ENCODE measurements at places on chromosomes 11 and 22. TPM values are rescaled to one million over a fixed set of nuclear protein-coding genes. Genes with fewer than 3 reads are reported as not detected.
A peak's percentile ranks its signal among the peaks of the same experiment; 100 is the strongest.

GRCh38 chr11:78429209-78429608 lies 11.6 kb upstream of the GAB2 start:
- DNase-seq: no peak

DNA sequence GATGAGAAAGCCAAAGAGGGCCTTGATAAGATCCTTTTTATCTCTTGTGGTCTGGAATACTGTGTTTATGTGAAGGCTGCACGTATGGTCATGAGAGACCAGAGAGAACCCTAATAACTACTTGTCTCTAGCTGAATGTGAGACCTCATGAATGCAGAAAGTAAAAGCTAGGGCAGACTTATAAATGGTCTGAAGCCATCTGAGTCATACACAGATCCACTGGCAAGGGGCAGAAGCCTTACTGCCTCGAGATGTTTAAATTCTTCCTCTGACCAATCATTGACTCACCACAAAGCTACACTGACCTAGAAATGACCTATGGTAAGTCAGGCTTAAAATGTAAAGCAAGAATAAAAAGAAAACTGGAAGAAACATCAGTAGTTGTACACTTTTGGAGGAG lies 22.7 kb upstream of the OR4B1 start:
- no peak for DNase-seq

- DNase-seq: no peak
Observed at GRCh38 chr11:36598051-36598450, at the start of gene RAG2. TSS of gene RAG2 (minus strand) at chr11:36598236. CDS start at chr11:36594168, 4,068 bp downstream.

The KIRREL3 gene
- total RNA-seq: not detected

GRCh38 chr11:71300187-71300586 lies 47.8 kb upstream of the SHANK2 start:
- no peak for DNase-seq

- DNase-seq: no peak
Observed at GRCh38 chr11:45083544-45084087, 62.8 kb upstream of the PRDM11 start.

- DNase-seq: peak; percentile 53
Observed at GRCh38 chr11:128692753-128693415, 988 bp upstream of the FLI1 start.

DNA sequence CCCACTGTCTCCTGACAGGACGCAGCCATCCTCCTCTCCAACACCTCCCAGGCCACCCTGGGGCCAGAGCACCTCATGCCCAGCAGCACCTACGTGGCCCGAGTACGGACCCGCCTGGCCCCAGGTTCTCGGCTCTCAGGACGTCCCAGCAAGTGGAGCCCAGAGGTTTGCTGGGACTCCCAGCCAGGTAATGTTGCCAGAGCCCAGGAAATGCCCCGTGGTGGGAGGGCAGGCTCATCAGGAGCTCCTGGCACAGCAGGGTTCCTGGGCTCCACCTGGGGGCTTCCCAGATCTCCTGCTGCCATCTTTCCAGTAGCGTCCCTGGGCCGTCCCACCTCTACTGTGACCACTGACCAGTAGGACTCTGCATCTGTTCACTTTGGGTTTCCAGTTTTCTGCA lies 16.2 kb downstream of the CSF2RB start:
- no peak for DNase-seq

DNA sequence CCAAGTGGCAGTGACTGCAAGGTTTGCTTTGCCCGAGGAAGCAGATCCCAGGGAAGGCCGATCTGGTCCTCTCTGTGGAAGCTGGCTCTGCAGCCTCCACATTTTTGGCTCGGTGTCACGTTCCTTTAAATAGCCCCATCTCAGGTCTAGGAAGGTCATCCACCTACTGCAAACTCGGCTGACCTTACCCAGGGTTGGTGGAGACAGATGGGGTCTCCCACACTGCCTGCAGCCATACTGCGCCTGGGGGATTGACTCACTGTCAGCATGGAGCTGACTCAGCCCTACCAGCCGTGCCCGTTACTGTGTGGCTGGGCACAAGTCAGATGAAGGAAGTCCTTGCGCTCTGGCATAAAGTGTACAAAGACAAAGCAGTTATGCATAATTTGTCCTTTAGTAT lies 16.9 kb downstream of the CDPF1 start:
- DNase-seq: peak; percentile 51

GRCh38 chr11:87908086-87908485 lies 267.2 kb downstream of the RAB38 start:
- DNase-seq: no peak

The WT1 gene
- under 0.01 TPM for total RNA-seq

- no peak for DNase-seq
Observed at GRCh38 chr11:91625495-91625894, 599.1 kb upstream of the FAT3 start.

- no peak for DNase-seq
Observed at GRCh38 chr22:31635638-31636306, 26.2 kb downstream of the PISD start.

DNA sequence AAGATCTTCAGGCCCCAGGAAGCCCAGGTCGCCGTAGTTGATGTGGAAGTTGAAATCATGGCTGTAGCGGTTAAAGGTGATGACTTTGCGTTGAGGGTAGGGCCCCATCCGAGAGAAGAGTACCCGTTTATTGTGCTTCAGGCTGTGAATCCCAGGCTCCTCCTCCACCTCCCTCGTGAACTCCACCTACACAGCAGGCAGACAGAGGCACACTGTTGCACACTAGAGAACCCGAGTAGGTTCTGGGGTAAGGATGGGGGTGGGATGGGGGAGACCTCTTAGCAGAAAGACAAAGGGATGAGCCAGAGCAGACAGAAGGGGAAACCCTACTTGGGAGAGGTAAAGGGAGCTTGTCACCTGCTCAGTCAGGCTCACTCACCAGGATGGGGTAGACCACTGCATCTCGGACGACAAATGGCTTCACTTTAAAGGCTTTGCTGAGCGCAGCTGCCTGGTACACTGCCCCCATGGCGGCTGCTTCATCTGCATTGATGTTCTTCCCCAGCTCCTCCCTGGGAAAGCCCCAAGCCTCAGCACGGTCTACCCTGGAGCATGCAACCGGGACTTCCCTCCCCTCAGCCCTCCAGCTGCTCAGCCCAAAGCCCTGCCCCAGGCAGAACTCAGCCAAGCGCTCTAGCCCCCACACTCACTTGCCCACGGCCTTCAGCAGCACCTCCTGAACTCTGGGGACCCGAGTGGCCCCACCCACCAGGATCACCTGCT lies 5.4 kb downstream of the HYOU1 start:
- no peak for DNase-seq

DNA sequence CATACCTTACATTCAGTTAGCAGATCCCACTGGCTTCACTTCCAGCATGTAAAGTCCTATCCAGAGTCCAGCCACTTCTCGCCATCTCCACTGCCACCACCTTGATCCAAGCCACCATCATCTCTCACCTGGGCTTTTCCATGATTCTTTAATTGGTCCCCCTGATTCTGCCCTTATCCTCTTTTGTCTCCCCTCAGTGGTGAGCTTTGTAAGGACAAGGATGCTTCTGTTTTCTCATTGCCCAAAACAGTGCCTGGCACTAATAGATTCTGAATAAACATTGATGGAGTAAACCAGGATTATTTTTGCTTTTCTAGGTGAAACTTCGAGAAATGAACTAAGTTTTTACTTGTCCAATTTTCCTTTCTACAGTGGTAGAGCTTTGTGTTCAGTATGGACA lies 4.4 kb downstream of the POLA2 start:
- DNase-seq: no peak

DNA sequence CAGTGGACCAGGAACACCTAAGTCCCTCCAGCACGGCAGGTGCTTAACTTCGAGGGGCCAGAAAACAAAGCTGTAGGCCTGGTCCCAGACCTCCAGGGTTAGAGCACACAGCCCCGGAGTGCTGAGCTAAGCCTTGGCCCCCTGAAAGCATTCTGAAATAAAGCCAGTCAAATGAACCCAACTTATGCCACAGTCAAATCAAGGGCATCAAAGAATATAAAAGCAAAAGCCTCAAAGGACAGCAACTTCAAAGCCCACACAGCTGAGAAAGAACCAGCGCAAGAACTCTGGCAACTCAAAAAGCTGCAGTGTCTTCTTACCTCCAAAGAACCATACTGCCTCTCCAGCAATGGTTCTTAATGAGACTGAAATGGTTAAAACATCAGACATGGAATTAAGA lies 39.1 kb downstream of the TMEM123 start:
- no peak for DNase-seq

DNA sequence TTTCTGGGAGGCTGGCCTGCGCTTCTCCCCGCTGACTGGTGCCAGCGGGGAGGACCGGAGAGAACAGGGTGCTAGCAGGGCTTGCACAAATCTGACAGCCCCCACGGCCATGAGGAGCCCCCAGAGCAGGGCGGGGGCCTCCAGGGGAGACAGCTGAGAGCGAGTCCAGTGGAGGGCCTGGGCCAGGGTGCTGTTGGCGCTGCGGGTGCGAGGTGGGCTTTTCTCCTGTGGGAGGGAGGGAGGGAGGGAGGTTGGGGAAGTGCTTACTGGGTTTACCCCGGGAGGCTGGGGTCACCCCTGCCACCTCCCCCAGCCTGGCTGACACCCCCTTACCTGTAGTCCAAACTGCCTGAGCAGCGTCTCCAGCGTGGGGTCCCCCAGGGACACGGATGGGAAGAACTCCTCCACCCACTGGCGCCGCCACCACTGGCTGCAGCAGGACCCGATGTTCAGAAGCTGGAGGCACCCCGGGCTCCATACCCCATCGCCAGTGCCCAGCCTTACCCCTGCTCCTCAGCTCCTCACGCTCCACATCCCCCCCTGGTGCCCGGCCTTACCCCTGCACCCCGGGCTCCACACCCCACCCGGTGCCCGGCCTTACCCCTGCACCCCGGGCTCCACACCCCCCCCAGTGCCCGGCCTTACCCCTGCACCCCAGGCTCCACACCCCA lies 3.9 kb downstream of the LMF2 start:
- DNase-seq: no peak

The GUCY1A2 gene
- 0.22 TPM for total RNA-seq

The NLRP14 gene
- not detected for total RNA-seq

The OR5F1 gene
- total RNA-seq: not detected

GRCh38 chr11:60615497-60615896 lies 83.9 kb upstream of the MS4A8 start:
- DNase-seq: no peak

The TIMM10 gene
- 55.8 TPM for total RNA-seq

The C11orf97 gene
- total RNA-seq: not detected

- DNase-seq: no peak
Observed at GRCh38 chr11:121688055-121688491, 235.3 kb upstream of the SORL1-AS1 start.

The CTSW gene
- total RNA-seq: 0.22 TPM

DNA sequence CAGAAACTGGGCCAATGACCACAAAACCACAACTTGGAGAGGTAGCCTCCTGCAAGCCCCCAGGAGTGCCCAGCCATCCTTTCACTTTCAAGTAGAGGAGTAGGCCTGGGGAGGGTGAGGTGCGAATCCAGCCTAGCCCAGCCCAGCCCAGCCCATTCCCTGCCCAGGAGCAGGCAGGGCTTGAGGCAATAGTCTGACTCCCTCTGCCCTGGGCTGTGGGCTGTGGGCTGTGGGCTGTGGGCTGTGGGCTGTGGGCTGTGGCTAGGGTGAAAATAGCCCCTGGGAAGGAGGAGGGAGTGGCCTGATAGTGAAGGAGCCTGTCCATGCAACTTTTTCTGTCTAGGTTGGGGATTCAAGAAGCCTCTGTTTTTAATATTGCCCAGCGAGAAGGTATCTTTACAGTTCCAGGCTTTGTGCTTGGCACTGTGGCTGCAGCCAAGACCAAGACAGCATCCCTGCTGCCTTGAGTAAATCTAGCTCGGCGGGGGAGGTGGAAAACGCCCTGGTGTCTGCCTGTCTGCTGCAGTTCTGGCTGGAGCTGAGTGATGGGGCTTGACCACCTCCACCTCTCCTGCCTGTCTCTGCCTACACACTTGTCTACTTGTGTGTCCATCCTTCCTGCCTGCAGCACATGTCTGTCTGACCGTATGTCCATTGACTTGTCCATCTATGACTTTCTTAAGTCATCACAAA lies 40.7 kb downstream of the LMO1 start:
- no peak for DNase-seq

Data from lung microvascular endothelial cell (primary cell).